Stimulated activated CD4-positive, alpha-beta T cell treated with anti-CD3 and anti-CD28 coated beads, TNF-alpha, amount 100 ng/mL, for 48 hours (primary cell): ENCODE measurements at places on chromosomes 3 and 15.

DNA sequence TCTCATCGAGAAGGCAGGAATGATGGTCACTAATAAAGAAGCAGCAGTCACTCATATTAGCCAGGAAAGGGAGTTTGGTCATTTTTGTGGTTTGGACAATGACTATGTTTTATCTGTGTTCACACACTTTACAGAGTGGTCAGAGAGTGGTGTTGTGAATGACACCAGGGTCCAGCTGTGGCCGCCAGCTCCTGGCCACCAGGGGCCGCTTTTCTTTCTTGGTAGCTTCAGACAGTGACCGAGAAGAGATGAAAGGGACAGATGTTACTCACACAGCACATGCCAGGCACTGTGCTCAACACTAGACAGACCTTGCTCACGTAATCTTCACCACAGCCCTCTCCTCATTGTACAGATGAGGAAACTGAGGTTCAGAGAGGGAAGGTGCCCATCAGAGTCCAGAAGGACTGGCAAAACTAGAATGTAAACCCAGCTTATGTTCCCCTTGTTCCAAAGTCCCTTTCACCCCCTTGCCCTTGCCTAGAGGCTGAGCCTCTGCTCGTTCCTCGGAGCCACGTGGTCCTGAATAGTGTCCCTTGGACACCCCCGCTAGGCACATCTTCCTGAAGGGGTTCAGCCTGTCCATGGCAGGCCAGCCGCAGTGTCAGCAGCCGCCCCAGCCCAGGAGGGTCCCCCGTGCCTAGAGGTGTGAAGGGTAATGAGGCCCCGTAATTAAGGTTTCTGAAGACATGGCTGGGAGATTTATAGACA lies 55.6 kb downstream of the CYP11A1 start:
- no peak for DNase-seq

DNA sequence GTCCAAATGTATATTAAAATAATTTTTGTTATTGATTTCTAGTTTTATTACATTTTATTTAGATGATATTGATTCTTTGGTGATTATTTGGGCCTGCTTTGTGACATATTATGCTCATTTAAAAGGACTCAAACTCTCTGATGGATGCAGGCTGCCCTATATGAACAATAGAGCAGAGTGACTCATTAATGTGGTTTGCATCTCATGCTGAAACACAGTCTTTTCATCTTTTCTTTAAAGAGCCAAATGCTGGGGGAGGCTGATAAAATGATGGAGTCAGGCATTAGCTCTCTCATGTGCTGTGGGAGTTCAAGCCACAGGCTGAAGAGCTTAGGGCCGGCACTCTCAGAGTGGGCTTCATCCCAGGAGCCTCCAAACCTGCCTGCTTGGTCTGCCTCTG lies 7.2 kb downstream of the PLA1A start:
- no peak for DNase-seq

GRCh38 chr15:59115047-59115446 lies 10.1 kb downstream of the CCNB2 start:
- DNase-seq: no peak

- DNase-seq: no peak
Measured at GRCh38 chr3:169071003-169071402, 592.5 kb downstream of the MECOM start.

DNA sequence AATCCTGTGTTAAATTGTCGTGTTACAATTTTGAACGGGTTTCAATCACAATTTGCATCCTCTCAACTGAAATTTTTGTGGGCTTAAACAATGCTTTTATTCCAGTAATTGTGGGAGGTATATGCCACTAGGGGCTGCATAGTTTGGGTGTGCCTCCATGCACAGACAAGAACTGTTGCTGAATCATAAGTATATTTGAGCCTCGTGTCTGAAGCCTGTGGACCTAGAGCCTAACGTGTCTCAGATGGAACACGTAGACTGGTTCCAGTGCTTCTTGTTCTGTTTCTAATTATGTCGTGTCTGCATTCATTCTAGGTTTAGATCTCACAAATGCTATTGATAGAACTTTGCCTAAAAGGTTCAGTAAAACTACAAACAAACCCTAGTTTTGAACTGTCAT lies 363.4 kb downstream of the RBMS3 start:
- no peak for DNase-seq

DNA sequence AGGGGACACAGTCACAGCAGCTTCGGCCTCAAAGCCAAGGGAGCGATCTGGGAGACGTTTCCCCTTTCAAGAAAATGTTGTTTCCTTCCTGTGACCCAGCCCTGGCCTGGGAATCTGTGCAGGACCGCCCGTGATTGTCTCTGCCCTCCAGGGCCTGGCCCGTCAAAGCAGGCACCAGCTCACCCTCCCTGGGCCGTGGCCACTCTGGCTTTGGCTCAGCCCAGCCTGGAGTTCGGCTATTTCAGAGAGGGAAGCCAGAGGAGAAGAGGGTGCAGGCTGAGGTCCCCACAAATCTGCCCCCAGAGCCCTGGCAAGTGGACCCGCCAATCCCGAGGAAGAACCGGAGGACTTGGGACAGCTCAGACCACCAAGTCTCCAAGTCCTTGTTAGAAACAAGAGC lies 12.7 kb downstream of the GATA2 start:
- DNase-seq: no peak

GRCh38 chr15:42286445-42287029 lies 13.3 kb upstream of the TMEM87A start:
- no peak for DNase-seq

GRCh38 chr3:138941259-138941885 lies 5.6 kb downstream of the FOXL2 start:
- no peak for DNase-seq

DNA sequence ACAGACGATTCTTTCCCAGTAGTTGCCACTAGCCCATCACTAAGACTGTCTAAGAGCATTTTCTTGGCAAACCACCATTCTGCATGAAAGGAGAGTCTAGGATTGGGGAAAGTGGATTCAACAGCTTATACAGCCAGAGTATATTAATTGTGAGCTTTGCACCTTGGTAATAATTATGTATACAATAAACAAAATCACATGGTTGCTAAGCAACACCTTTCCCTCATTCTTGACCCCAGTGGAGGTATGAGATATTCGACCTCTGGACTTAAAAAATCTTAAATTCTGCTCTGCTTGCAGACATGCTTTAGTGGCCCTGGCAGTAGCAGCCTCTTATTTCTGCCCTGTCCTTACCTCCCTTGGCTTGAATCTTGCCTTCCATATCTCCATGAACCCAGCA lies 73.1 kb downstream of the PPP2R3A start:
- DNase-seq: no peak

- DNase-seq: no peak
Measured at GRCh38 chr3:108001457-108001856, 89.4 kb downstream of the CD47 start.

- DNase-seq: peak; percentile 61
Measured at GRCh38 chr3:141303481-141304223, 64.7 kb upstream of the ZBTB38 start.

- no peak for DNase-seq
Measured at GRCh38 chr3:37660782-37661181, 200.9 kb upstream of the CTDSPL start.

DNA sequence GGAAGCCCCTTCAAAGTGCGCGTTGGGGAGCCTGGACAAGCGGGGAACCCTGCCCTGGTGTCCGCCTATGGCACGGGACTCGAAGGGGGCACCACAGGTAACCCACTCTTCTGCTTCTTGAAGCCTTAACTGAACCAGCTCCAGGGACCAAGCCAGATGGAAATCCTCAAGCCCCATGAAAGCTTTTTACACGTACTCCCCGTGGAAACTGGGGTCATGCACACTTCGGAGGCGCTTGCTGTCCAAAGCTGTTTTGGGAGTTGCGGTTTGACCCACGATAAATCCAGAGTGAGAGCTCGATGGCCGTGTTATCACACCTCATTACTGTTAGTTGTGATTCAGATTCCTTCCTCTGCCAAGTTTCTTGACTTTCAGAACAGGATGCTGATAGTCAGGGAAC lies 47.5 kb downstream of the DNASE1L3 start:
- no peak for DNase-seq

- DNase-seq: peak; percentile 72
Measured at GRCh38 chr15:74950078-74950908, 6.3 kb downstream of the RPP25 start.

DNA sequence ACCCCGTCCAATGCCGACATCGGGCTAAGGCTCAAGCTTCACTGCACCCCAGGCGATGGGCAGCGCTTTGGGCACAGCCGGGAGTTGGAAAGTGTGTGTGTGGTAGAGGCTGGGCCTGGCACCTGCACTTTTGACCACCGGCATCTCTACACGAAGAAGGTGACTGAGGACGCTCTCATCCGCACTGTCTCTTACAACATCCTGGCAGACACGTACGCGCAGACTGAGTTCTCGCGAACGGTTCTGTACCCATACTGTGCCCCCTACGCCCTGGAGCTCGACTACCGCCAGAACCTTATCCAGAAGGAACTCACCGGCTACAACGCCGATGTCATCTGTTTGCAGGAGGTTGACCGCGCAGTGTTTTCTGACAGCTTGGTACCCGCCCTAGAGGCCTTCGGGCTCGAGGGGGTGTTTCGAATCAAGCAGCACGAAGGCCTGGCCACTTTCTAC lies 1.0 kb downstream of the PDE12 start:
- no peak for DNase-seq

DNA sequence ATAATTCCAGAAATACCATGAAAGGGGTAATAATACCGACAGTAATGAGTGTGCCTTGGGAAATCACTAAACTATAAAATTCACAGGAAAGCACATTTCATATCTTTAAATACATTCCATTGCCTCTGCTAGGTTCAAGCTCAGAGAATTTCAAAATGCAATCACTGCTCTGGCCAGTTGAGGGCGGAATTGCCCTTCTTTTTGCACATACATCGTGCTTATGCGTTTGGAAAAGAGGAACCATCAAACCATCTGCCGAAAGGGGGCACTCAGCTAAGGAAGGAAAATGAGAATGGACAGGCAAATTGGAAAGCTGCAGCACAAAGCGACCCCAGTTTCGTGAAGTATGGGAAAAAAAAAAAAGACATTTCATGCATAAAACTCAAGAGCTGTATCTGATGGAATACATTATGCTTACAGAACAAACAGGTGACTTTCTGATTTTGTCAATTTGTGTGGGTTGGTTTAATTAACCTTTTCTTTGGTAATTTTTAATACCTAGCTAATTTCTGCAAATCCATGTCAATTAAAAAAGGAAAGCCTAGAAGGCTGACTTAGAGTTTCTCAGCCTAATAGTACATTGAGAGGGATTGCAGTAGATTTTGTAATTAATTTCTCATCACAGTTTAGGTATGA lies 61.4 kb downstream of the TUSC7 start:
- peak; percentile 28 for DNase-seq

GRCh38 chr3:56879436-56880215 lies 77.9 kb upstream of the ARHGEF3 start:
- DNase-seq: no peak

GRCh38 chr15:100560323-100560722 lies 31.6 kb upstream of the CERS3 start:
- DNase-seq: no peak

DNA sequence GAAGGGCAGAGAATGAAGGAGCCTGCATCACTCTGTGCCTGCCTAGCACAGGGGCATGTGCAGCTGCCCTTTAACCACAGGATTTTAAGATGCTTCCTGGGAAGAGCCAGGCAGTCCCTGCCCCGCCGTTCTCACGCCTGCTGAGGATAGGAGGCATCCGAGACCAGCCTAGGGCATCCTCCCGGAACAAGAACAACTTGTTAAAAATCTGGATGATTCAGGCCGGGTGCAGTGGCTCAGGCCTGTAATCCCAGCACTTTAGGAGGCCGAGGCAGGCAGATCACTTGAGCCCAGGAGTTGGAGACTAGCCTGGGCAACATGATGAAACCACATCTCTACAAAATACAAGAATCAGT lies 15.2 kb downstream of the NRROS start:
- no peak for DNase-seq

- no peak for DNase-seq
Measured at GRCh38 chr15:58573270-58573669, 141.5 kb downstream of the LIPC start.

GRCh38 chr3:135987661-135988060 lies 22.1 kb downstream of the PPP2R3A start:
- DNase-seq: no peak

DNA sequence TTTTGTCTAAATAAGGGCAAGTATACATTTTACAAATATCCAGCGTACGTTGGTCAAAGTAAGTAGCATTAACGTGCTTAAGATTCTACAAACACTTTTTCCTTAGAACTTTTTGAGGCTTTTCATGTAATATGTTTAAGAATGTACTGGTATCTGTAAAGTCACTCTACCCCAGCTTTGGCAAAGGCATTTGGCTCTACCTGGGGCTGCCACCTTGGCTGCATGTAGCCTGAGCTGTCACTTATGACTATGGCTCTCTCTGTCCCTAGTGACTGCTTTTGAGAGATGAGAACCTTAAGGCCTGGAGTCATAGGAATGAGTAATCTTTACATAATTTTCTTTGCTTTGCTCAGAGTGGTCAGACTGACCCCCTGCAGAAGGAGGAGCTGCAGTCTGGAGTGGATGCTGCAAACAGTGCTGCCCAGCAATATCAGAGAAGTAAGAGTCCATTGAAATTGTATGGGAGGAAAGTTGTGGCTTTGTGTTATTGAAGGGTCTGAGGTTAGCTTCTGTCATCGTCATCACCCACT lies 61.2 kb downstream of the IQGAP1 start:
- no peak for DNase-seq

DNA sequence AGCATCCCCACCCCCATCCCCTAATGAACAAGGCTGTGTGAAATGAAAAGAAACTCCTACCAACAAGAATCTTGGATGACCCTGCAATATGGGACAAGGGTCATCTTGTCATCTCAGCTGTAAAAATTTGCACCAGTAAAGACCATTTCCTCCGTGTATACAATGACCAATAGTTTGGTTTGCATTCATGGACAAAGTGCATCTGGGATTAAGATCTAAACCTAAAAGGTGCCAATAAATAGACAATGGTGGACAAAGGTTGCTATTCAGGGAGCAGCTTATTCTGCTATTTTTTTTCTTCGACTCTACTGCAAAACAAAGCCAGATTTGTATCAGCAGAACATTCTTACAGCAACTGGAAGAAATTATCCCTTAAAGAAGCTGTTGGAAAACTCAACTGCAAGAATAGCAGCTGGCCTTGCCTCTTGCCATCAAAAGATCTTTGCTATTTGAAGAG lies 8.0 kb downstream of the MGLL start:
- DNase-seq: no peak

- no peak for DNase-seq
Measured at GRCh38 chr3:113214917-113215595, 3.7 kb downstream of the BOC start.

DNA sequence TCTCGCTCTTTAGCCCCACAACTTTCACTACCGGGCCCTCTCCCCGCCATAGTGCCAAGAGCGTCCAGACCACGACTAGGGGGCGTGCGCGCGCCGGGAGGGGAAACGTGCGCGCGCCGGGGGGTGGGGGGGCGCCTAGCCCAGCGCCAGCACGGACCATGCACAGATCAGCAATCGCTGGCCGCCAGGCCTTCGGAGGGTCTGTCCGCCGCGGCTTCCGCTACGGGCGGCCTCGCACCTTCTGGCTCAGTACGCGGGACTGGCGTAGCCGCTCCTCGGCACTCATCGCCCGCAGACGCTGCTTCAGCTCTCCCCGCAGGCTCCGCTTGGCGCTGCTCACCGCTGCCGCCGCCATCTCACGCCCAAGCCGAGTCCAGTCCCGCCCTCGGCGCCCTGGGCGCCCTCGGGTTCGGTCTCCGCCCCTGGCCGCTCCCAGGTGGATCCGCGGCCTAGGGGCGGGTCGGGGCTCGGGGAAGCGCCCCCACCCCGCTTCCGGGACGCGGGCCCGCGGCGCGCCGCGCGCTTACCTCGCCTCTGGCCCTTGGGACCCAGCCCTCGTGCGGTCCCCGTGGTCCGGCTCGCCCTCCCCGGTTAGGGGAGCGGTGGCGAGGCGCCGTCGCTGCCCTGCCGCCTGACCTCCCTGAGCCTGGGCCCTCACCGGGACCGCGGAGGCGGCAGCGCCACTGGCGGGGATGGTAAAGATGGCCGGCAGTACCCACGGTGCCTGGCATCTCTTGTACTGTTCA lies at the start of gene MTHFS:
TSS of gene MTHFS (minus strand) at position 381 of the 746 bp plus-strand sequence. CDS start at position 355, 26 bp downstream.
- DNase-seq: peak; percentile 62
